ENCODE measurements at places on chromosomes 7 and 10.

- DNase-seq, result no peak
These were observed 104.6 kb downstream of the WDR37 start for GRCh38 chr10:1160561-1161314.

DNA sequence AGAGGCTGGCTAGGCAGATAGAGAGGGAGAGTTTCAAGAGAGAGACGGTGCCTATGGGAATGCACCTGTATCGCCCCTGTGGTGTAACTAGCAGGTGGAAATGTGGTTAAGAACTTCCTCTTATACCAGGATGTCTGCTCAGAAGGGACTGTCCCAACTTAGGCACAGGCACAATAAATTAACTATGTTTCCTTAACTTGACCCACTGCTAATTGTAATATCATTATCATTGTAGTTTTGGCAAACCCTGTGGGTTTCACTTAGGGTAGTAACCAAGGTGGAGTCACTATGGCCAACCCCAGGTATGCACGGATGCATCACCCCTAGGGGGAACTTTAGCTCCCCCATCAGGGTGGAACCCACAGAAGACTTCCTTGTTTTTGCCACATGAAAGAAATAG, 455.7 kb downstream of the DGKB start:
- no peak for DNase-seq

- no peak for DNase-seq
These were observed 119.7 kb downstream of the FZD1 start for GRCh38 chr7:91383905-91384274.

- DNase-seq, result no peak
These were observed 84.8 kb upstream of the EGR2 start for GRCh38 chr10:62900829-62901571.

Data from stimulated activated CD8-positive, alpha-beta memory T cell treated with anti-CD3 and anti-CD28 coated beads, Interleukin-7, amount 100 ng/mL, for 1 hour (primary cell).